Glutamatergic neuron (in vitro differentiated cells): ENCODE measurements at places on chromosomes 2 and 18.

DNA sequence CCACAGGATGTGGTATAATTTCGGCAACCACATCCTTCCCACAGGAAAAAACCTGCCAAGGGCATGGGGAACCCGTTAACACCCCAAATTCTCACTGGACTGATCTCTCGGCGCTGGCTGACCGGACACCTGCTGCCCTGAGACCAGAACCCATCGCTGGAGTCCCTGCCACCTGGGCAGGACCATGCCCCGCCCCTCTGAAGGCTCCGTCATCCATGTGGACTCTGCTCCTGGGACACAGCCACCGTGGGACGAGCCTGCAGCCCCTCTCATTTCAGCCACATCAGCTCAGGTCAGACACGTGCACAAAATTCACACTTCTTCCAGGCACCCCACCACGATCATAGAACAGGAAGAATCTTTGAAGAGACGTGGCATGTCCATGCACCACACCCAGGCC is 108.2 kb downstream of the ZNF516 start:
- no peak for DNase-seq

GRCh38 chr2:86790134-86790675 is 508 bp downstream of the CD8A start:
- no peak for DNase-seq

DNA sequence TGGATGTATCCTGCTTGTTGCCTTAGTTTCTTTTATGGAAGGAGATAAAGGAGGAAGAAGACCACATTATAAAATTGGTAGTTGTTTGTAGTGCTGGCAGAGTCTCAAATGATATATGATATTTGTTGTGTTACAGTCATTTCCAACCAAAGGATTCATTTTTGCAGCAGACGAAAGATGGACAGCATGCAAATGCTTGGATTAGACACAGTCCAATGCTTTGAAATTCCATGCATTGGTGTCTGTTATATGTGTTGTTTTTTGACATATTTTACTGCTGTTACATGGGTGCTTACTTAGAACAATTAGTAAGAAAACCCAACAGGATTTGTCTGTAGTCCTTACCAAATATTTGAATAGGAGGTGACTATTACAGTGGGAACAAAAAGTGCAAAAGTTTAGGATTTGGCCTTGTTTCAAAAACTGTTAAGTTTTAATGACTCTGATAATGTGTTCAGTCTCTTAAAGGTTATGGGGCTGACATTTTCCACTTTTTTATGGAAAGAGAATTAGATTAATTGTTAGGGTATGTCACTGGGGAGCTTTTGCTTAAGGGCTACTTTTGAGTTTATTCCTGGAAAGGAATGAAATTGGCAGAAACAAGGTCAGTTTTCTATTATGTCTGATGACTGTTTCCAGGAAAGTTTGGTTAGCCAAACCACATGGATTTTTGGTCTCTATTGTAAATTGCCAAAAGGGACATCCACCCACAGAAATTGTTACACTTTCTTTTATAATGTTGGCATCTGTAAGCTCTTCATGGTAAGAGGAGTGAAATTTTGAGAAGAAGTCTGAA is 229.4 kb upstream of the MMADHC start:
- DNase-seq: no peak

DNA sequence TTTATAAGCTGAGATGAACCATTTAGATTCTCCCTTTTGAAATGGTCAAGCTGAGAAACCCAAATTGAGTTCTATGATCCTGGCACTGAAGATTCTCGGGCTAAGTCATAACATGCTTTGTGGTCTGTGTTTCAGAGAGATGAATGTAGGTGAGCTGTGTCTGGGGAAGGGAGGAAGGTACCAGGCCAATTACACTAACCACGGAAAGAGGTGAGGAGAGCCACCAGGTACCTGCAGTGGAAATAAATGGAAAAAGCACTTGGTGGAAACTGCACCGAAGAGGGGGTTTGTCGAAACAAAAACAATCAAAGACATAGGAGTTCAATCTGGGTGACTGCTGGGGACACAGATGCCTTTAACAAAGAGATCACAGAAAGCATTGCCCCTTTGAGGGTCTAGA is 963 bp upstream of the MRPL44 start:
- DNase-seq: no peak

- DNase-seq: no peak
Observed at GRCh38 chr2:47006374-47007222, 91.0 kb upstream of the MCFD2 start.

- no peak for DNase-seq
Observed at GRCh38 chr2:31386648-31387047, 27.9 kb downstream of the XDH start.

- DNase-seq: no peak
Observed at GRCh38 chr18:9946831-9947230, 33.0 kb downstream of the VAPA start.

DNA sequence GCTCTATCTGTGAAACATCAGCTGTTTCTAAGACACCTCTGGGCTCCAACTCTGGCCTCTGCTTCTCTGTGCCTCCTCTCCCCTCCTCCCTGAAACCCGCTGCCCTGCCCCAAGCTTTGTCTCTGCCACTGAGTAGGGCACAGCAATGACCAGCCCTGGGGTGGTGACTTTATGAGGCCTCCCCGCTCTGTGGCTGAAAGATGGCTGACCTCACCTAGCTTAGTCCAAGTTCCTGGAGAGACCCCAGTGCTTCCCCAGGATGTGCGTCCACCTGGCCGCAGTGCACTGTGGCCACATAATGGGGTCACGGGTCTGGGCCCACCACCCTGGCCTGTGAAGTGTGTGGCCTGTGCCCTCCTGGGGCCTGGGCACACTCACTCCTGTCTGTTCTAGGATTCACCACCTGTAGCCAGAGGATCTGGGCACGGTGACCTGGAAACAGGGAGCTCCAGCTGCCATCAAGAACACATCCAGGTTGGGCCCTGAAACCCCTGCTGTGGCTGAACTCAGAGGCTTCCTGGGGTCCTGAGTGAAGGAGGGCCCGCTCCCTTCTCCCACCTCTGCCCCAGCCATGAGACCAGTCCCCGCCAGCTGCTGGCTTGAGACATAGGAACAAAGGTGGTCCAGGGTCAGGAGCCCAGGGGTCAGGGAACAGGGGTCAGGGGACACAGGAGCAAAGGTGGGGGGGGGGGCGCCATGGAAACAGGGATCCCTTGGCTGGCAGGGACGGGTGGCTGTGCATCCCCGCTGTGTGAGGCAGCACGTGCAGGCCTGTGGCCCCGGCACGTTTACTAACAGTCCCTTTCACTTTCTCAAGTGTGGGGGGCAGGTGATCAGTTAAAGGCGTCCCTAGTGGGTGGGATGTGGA is 29.3 kb upstream of the OTOS start:
- no peak for DNase-seq

- no peak for DNase-seq
Observed at GRCh38 chr2:111178296-111178695, 57.6 kb downstream of the BCL2L11 start.

- no peak for DNase-seq
Observed at GRCh38 chr2:73952499-73953446, 26.1 kb downstream of the DGUOK start.

- DNase-seq: no peak
Observed at GRCh38 chr18:38010971-38011857, 445.6 kb upstream of the CELF4 start.

GRCh38 chr2:221810245-221810644 is 238.1 kb upstream of the EPHA4 start:
- no peak for DNase-seq

DNA sequence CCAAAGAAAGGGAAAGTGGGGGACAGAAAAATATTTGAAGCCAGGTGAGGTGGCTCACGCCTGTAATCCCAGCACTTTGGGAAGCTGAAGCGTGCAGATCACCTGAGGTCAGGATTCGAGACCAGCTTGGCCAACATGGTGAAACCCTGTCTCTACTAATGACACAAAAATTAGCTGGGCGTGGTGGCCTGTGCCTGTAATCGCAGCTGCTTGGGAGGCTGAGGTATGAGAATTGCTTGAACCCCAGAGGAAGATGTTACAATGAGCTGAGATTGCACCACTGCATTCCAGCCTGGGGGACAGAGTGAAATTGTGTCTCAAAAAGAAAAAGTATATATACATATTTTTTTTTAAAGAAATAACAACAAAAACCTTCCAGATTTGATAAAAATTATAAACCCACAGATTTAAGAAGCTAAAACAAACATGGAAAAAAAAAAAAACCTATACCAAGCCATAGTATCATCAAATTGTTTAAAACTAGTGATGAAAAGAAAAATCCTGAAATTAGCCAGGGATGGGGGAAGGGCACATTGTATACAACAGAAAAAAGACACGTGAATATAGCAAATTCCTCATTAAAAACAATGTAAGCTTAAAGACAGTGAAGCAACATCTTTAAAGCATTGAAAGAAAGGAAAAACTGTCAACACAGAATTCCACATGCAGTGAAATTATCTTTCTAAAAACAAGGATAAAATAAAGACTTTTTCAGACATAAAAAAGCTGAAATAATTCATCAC is 40.4 kb upstream of the MYCN start:
- DNase-seq: no peak

- DNase-seq: no peak
Observed at GRCh38 chr2:21280793-21281192, 157.0 kb downstream of the TDRD15 start.

DNA sequence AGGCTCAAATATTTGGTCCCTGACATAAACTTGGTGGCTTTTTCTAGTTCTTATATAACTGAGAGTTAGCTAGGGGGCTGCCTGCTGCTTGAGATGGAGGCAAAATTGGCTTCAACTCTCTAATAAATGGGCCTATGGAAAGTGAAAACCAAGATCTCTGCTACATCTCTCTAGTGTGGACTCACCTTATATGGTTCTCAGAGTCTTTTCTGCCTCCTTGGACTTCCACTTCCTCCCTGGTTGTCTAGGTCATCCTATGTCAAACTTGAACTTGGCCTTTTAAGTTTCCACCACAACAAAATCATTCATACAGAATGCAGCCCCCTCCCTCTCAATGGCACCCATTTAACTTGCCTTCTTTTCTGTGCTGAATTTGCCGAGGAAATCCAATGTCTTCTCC is 23.9 kb upstream of the ARHGAP25 start:
- no peak for DNase-seq

DNA sequence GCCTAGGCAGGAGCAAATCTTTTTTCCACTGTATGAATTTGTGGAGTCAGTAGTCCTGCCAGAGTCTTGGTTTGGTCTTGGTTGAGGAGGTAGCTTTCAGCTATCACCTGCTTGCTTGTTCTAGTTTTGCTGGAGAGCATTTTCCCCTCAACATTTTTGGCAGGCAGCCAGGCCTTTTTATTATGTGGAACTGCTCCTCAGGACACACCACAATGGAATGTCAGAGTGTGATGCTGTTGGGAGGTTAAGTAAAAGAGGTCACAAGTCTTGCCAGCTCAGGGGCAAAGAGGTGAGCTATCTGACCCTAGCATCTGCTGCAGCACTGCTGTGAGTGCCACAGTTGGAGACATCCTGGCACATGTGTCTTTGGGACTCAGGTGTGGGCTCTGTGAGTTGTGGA is 258.0 kb downstream of the CNTNAP5 start:
- no peak for DNase-seq

DNA sequence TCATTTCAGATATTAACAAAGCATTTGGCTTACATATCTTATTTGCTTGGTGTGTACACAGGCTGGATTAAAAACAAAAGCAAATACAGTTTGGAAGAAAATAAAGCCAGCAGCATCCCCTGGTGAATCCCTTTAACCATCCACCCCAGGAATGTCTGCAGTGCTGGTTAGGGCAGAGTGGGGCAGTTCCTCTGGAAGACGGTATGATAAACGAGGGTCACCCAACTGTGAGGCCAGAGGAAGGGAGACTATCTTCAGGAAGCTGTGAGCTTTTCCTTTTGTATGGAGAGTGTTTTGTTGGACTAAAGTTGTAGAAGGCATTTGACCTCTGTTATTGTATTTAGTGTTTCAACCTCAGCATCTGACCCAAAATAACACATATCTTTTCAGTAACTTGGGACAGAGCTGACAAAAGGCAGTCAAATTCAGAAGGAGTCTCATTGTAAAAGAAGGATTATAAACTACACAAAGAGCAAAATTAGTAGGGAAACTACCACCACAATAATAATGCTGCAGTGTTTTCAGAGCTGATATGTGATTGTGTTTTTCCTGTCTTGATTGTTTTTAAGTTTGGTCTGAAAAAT is 159.1 kb downstream of the FMNL2 start:
- no peak for DNase-seq

DNA sequence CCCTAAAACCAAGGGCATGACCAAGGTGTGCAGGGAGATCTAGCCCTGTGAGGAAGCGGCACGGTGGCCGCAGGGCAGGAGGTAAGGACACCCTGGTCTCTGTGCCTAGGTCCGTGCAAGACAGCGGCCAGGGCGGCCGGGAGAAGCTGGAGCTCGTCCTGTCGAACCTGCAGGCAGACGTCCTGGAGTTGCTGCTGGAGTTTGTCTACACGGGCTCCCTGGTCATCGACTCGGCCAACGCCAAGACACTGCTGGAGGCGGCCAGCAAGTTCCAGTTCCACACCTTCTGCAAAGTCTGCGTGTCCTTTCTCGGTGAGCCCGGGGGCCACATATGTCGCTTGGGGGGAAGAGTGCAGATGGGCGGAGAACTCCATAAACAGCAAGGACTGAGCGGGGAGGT is 235.4 kb downstream of the ATAD2B start:
- DNase-seq: no peak

DNA sequence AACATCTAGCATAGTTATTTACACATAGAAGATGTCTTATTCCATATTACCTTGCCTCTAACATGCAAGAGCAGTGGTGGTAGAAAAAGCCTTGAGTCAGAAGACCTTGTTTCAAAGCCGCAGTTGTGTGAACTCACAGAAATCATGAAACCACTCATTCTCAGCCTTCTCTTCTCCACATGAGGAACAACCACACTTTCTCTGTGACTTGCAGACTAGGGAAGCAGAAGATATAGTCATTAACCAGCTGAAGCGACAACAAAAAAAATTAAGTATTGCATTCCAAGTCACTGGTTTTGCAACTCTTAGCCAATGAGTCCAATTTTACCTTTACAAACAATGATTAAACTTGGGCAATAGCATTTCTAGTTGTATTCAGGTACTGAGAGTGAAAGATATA is 19.0 kb downstream of the TWSG1 start:
- no peak for DNase-seq

GRCh38 chr2:197205585-197206215 is 104.9 kb downstream of the ANKRD44 start:
- DNase-seq: no peak

DNA sequence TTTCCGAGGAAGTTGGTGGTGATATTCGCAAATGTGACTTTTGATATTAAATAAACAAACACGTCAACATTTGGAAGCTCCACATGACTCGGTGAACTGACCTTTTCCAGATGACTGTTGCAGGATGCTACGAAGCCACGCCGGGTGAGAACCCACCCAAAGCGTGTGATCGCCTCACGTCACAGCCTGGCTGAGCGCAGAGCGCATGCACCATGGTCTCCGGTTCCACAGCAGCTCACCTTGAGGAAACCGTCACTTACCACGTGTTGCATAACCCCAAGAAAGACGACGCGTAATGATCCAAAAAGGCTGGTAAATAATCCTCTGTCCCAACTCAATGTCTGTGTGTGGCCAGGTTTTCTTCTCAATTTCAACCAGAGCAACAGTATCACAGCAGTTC is 64.5 kb upstream of the CTDP1 start:
- no peak for DNase-seq
